ENCODE measurements at places on chromosomes 2 and 18.

DNA sequence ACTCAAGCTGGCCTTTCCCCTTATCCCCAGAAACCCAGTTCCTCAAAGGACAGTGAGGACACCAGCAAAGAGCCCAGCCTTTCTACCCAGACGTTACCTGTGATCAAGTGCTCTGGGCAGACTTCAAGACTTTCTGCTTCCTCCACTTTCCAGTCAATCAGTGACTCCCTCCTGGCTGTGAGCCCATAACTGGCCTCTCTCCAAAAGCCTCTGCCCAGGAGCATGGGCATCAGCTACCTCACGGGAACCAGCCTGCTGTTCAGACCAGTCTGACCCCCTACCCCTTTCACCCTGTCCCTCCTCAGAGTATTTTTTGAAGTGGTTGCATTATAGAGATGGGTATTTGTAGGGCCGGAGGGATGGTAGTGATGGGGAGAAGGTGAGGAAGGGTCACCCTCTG, 27.7 kb upstream of the CYP27A1 start:
- DNase-seq, result no peak

GRCh38 chr18:54825601-54826344, 2.5 kb upstream of the RAB27B start:
- DNase-seq, result no peak

- no peak for DNase-seq
Measured at GRCh38 chr18:23585897-23586248, 433 bp downstream of the NPC1 start.

GRCh38 chr18:55119434-55119833, 160.2 kb upstream of the CCDC68 start:
- no peak for DNase-seq

DNA sequence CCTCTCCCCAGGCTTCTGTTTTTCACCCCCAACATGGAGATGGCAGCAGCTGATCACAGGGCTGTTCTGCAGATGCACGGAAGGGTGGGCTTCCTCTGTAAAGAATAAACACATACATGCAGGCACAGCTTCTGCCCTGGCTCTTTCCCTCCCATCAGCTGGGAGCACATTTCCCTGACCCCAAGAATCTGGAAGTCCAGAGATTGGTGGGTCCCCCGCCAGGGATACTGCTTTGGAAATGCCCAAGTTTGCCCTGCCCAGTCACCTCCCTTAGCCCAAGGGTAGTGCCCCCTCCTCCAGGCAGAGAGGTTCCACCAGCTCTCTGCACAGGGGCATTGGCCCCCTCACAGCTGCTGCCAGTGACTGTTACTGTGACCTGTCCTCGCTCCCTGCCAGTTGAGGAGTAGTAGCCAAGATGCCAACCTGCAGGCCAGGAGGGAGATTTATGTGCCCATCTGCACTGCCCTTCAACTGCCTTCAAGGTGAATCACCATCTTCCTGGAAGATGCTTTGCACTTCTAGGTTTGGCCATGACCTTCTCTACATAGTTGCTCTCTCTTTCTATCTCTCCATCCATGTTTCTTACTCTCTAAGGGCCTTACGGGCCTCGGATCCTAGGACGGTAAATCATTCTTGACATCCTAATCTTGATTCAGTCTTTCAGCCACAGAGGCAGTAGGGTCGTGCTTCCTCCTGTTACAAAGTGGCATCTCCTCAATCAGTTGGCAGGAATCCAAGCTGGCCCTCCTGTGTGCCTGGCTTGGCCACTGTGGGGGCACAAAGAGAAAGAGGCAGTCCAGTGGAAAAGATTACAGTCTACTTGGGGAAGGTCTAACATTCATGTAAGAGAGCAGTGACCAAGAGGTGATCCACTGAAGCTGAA, 121.8 kb downstream of the CTIF start:
- DNase-seq, result no peak
